Bronchial smooth muscle cell (primary cell): ENCODE measurements at places on chromosomes 12 and 14. TPM values are rescaled to one million over a fixed set of nuclear protein-coding genes. Genes with fewer than 3 reads are reported as not detected.

The GPRC5D gene
- total RNA-seq: not detected in 2 replicates

The SLC8A3 gene
- under 0.01 TPM in 1 of 2 replicates, not detected in the other for total RNA-seq

The APOF gene
- total RNA-seq: not detected in 2 replicates

The IGF1 gene
- 0.63 and 2.7 TPM in 2 replicates for total RNA-seq
